ENCODE measurements at places on chromosomes 16 and 17.

GRCh38 chr16:83305092-83305491 is 502.7 kb upstream of the HSBP1 start:
- DNase-seq, result peak; percentile 82

DNA sequence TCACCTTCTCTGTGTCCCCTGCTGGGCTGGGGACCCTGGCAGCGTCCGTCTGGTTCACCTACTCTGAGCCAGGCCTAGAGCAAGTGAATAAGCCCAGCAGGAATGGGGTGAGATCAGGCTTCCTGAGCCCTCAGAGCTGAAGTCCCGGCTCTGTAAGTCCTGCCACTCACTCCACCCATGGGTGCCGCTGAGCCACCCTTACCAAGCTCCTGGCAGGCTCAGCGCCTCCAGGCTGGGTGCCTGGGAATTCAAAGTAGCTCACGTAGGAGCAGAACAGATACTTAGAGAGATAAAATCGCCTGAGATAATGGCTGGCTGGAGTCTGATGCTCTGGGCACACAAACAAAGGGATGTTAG is 9.8 kb upstream of the LASP1NB start:
- no peak for DNase-seq

- DNase-seq, result no peak
Measured at GRCh38 chr17:39676198-39676819, 8.1 kb downstream of the PNMT start.

DNA sequence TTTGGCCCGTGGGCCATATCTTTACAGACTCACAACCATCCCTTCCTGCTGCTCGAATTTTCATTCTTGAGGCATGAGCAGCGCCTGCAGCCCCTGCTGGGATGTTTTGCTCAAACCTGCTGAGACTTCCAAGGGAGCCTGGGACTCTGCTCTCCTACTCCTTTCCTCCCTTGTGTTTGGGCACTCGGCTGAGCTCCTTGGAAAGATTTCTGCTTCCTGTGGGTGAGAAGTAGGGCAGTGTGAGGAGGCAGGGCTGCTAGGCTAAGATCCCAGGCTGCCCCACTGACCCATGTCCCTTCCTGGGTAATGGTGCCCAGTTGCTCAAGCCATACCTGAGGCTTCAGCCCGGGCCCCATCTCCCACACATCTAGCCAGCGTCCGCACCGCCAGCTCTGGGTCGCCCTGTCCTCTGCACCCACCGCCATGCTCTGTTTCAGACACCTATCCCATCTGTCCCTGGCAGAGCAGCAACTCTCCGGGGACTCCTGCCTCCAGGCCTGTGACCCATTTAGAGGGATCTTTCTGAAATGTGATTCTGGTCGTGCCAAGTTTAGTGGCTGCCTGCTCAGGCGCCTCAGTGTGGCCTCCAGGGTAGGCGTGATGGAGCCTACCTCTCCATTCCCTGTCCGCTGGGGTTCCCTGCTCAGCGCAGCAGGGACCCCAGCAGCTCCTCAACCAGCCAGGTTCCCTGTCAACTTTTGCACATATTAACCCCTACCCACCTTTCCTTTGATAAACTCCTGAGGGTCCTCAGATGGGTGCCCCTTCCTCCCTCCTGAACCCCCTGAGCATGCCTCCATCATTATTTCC is 190.1 kb downstream of the CCDC182 start:
- DNase-seq, result no peak

DNA sequence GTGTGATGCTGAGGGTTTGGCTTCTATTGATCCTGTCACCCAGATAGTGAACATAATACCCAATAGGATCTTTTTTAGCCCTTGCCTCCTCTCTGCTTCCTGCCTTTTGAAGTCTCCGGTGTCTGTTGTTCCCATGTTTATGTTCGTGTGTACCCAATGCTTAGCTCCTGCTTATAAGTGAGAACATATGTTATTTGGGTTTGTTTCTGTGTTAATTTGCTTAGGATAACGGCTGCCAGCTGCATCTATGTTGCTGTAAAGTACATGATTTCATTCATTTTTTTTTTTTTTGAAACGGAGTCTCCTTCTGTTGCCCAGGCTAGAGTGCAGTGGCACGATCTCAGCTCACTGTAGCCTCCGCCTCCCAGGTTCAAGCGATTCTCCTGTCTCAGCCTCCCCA is 23.0 kb downstream of the DUS2 start:
- no peak for DNase-seq

DNA sequence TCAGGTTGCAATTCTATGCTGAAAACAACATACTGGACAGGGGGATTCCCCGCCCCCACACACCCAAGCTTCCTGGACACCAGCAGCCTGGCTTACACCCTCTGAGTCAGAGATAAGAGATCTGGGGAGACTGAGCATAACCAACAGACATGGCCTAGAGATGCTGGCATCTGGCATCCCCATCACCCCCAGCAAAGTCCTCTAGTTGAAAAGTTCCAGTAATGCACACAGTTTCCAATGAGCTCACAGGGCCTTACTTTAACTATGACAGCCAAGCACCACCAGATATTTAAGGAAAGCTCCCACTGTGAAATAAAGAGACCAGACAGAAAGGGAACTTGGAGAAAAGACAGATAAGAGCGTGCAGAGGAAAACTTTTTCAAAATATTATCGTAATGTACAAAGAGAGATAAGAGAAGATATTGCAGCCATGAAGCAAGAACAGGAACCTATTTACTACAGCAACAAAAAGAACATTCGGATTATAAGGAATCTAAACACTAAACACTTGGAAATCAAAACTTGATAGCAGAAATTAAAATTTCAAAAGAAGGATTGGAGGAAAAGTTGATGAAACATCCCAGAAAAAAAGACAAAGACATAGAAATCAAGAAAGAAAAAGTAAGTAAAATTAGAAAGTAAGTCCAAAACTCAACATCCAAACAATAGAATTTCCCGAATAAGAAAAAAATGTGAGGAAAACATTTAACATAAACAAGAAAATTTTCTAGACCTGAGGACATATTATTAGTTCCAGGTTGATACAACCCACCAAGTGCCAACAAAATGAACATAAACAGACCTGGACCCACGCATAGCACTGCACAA is 17.2 kb upstream of the ALOX15 start:
- DNase-seq, result peak; percentile 89

DNA sequence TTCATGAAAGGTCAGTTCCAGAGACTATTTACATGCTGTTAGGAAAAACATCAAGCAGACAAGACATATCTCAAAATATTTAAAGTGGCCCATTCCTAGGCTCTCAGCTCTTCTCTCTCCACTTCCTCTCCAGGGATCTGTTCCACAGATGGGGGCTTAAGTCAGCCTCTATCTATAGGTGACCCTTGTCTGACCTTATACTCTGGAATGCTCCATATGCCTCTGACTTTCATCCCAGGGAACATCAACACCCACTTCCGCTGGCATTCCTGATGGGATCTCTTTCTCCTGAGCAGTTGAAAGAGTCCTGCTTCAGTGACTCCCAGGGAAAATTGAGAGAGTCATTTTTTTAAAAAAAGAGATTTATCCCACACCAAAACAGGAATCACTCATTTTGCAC is 11.5 kb upstream of the WIPI1 start:
- DNase-seq, result peak; percentile 88

DNA sequence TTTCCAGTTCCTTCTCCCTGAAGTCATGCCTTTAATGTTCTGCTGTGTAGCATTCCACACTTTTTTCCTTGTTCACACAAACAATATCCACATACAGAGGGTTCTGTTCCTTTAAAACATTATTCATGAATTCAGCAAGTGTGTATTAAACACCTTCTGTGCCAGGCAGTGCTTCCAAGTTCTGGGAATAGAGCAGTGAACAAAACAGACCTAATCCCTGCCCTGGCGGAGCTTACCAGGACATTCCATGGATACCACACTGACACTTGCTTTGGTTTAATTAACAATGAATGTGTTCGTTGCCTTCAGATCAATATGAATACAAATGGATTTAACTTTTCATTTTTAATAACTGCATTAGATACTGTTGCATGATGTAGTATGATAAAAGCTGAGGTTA is 57.9 kb upstream of the CLEC19A start:
- DNase-seq, result no peak

- DNase-seq, result no peak
Measured at GRCh38 chr16:29025218-29025617, 40.4 kb downstream of the LAT start.

- DNase-seq, result no peak
Measured at GRCh38 chr17:27518048-27518447, 61.8 kb downstream of the KSR1 start.

DNA sequence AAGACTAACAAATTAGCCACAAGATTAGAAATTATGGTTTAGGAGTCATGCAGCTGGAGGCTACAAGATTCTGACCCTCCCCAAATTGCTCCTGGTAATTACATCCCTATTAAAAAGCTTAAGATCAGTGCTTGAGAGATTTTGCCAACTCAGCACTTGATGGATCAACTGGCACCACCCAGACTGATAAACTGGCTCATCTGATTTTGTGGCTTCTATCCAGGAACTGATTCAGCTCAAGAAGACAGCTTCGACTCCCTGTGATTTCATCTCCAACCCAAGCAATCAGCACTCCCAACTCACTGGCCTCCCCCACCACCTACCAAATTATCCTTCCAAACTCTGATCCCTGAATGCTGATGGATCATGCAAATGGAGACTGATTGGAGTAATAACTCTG is 94.8 kb downstream of the TNFRSF13B start:
- DNase-seq, result no peak

GRCh38 chr16:53534206-53534605 is 31.2 kb upstream of the AKTIP start:
- no peak for DNase-seq

- no peak for DNase-seq
Measured at GRCh38 chr16:70604407-70605282, 41.7 kb upstream of the IL34 start.

DNA sequence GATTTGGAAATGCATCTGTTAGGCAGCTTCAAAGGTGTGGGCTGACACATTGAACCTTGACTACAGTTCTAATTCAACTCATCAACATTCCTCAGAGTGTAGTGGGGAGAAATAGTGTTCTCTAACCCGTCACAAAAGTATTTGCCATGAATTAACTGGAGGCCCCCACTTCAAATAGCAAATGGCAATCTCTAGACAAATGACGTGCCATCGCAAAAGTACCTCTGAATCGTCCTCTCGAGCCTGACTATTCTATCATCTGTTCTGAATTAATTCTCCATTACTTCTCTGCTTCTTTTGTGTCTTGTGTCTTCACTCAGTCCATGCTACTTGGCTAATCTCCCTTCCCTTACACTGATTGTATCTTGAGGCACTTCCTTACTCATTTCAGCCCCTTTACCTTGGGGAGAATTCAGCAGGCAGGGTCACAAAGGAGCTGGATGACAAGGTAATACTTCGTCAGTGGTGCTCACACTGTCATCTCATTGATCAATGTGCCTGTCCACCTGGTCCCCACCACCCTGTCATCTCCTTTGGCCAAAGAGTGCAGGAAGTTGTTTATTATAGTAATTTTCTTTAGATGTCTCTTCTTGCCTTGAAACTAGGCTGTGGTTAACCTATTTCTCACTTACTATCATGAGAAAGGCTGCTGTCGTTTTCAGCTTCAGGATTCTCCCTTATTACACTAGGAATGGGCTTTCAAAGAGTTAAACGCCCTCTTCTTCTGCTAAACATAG is 108.4 kb downstream of the SYCE1L start:
- no peak for DNase-seq

DNA sequence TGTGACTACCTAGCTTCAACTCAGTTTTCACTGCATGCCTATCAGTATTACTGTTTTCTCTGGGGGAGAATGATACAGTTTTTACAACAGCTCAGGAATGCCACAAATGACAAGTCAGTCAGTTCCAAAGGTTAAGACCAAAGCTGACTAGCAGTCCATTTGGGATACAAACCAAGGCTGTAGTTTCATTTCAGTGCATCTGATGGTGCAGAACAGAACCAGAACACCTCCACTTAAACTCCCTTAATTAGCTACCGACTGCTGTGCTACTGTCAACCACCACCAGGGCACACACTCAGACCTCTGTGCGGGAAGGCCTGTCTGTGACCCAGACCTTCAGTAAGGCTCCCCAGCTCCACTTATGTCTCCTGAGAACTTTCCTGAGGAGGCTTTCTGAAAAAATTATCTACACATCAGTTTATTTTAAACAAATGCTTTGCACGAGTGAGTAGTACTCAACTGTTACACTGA is 20.4 kb downstream of the NFE2L1 start:
- DNase-seq, result peak; percentile 58

GRCh38 chr16:49700251-49701064 is 155.5 kb downstream of the ZNF423 start:
- no peak for DNase-seq

DNA sequence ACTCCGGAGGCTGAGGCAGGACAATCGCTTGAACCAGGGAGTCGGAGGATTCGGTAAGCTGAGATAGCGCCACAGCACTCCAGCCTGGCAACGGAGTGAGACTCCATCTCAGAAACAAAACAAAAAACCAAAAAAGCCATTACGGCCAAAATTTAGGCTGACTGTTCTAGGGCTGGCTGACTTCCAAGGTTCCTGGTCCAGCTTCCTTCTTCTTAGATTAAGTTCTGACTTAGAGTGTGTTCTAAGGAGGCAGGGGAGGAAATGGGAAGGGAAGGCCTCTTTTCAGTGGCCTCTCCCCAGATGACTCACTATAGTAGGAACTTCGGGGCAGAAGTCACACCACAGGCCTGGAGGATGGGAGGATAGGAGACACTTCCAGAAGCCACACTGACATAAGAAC is 27.7 kb upstream of the CLEC18B start:
- peak; percentile 97 for DNase-seq

GRCh38 chr16:81112453-81112852 is 16.3 kb upstream of the GCSH start:
- DNase-seq, result no peak

DNA sequence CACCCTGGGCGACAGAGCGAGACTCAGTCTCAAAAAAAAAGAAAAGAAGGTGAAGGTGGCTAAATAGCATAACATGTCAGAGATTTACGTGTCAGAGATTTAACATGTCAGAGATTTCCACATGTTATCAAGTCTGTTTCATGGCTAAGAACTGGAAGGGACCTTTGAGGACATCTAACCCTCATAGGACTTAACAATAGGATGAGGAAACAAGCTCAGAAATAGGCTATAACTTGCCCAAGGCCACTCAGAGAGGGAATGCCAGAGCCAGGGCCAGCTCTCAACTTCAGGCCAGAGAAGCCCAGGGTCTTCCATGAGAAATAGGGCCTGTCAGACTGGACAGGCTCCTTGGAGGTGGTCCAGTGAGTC is 26.8 kb upstream of the ZNF629 start:
- DNase-seq, result no peak
